Mucosa of descending colon (tissue), 3 donors: ENCODE measurements at places on chromosomes 11 and 22. TPM values are rescaled to one million over a fixed set of nuclear protein-coding genes. Genes with fewer than 3 reads are reported as not detected.

PKDREJ gene
- total RNA-seq, result 0.35 TPM

BARX2 gene
- 10.8 TPM for total RNA-seq

NLRP10 gene
- not detected for total RNA-seq

OR52N4 gene
- total RNA-seq, result not detected
